ENCODE measurements at places on chromosomes 16 and 17. TPM values are rescaled to one million over a fixed set of nuclear protein-coding genes. Genes with fewer than 3 reads are reported as not detected.
A peak's percentile ranks its signal among the peaks of the same experiment; 100 is the strongest.

The CREBBP gene
- total RNA-seq: 8.3 TPM

DNA sequence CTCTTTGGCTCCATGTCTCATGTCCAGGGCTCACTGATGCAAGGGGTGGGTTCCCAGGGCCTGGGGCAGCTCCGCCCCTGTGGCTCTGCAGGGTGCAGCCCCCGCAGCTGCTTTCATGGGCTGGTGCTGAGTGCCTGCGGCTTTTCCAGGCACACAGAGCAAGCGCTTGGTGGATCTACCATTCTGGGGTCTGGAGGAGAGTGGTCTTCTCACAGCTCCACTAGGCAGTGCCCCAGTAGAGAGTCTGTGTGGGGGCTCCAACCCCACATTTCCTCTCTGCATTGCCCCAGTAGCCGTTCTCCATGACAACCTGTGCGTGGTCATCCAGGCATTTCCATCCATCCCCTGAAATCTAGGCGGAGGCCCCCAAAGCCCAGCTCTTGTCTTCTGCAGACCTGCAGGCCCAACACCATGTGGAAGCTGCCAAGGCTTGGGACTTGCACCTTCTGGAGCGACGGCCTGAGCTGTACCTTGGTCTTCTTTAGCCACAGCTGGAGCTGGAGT, 5.2 kb downstream of the IL32 start:
- DNase-seq: no peak

DNA sequence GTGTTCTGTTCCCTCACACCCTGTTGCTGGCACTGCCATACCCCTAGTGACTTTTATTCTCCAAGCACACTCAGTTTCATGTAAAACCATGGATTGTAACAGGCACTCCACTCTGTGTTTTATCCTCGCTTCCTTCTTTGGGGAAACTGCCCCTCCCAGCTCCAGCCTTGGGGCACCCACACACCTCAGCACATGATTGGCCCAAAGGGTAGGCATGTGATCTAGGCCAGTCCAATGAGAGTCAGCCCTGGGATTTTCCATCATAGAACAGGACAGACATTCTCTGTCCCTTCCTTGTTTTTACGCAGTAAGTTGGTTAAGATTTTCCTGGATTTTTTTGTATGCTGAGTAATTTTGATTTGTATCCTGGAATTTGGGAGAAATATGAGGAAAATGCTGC, 115.4 kb downstream of the C16orf95 start:
- no peak for DNase-seq

DNA sequence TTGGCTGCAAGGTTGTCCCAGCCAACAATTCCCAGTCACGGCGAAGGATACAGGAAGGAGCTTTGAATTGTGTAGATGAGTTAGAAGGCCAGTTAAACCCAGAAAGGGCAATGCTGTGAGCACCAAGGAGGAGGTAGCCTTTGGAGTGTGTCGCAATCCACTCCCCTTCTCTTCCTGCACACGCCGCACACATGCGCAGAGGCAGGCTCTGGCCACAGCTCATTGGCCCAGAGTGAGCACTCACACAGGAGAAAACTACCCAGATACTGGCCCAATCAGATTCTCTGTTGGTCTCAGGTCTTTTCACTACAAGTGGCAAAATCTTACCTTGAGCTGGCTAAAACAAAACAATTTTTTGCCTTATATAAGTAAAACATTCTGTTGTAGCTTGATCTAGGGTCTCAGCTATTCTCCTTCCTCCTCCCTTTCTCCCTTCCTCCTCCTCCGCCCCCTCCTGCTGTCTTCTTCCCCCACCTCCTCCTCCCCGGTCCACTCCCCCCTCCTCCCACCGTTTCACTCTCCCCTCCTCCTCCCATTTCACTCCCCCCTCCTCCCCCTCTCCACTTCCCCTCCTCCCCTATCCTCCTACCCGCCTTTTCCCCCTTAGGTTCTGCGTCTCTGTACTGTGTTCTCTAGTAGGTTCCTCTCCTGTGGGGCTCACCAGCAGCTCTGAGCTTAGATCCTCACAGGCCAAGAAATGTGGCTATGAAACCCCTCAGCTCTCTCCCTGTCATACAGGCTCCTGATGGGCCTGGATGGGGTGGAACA, 344.9 kb downstream of the CPPED1 start:
- no peak for DNase-seq

The CCL4 gene
- total RNA-seq: not detected

DNA sequence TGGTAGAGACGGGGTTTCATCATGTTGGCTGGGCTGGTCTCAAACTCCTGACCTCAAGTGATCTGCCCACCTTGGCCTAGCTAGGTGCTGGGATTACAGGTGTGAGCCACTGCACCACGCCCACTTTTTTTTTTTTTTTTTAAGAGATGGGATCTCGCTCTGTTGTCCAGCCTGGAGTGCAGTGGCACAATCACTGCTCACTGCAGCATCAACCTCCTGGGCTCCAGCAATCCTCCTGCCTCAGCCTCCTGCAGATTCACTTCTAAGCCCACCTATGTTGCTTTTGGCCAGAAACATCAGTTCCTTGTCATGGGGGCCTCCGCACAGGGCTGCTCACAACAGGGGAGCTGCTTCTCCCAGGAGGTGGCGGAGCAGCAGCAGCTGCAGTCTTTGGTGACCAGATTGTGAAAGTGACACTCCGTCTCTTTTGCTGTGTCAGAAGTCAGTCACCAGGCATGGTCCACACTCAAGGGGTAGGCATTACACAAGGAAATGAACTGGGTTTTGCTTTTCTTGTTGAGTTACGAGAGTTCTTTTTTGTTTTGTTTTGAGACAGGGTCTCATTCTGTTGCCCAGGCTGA, 4.5 kb upstream of the NME4 start:
- DNase-seq: no peak

- DNase-seq: peak; percentile 93
These were observed 29.7 kb downstream of the RAI1 start for GRCh38 chr17:17710728-17711541.

Data from IMR-90 (cell line).